ENCODE measurements at places on chromosomes 1 and 21.

- DNase-seq: no peak
Observed at GRCh38 chr1:30525971-30526651, 197.3 kb downstream of the MATN1 start.

- no peak for DNase-seq
Observed at GRCh38 chr1:61626816-61627215, 98.1 kb downstream of the TM2D1 start.

DNA sequence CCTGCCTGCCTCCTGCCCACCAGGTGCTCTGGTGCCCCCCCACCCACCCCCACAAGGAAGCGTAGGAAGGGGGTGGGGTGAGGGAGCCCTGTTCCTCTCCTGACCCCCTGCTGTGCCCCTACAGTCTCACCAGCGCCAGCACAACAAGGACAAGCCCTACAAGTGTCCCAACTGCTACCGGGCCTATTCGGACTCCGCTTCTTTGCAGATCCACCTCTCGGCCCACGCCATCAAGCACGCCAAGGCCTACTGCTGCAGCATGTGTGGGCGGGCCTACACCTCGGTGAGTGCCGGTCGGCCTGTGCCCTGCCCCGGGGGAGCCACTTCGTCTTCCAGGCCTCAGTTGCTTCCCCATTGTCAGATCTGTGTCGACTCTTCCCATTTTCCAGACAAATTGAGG lies 25.9 kb downstream of the A3GALT2 start:
- no peak for DNase-seq

DNA sequence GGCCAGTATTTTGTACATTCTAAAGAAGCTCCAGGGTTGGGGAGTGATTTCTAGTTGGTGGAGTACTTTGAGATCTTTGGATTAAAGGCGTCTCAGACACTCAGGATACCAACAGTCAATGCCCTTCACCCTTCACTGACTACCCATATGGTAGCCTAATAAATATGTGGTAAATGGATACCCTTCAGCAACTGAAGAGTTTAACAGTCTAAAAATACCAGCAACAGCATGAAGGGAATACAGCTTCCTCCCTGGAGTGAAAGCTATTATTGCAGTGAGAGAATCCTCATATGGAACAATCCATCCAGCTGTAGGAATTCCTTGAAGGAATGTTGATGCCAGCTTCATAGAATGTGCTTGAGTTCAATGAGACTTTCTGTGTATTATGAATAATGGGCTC lies 26.8 kb downstream of the DNAJC11 start:
- DNase-seq: no peak

GRCh38 chr1:6785728-6786505 lies 663 bp downstream of the CAMTA1 start:
- no peak for DNase-seq

DNA sequence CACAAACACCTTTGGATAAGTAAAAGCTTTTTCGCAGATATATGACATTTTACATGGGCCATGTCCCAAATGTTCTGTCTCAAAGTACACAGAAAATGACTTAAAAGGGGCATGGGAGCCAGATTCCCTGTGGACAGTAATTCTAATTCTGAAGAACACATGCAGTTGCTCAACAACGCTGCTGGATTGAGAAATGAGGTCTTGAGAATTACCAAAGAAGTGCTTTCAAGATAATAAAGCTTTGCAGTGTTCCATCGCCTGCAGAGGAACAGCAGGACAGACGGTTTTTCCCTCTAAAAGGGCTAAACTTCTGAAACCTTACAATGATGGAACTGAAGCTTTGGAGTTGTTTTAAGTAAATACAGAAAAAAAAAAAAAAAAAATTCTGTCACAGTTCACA lies 55.3 kb upstream of the HSPA13 start:
- DNase-seq: no peak

DNA sequence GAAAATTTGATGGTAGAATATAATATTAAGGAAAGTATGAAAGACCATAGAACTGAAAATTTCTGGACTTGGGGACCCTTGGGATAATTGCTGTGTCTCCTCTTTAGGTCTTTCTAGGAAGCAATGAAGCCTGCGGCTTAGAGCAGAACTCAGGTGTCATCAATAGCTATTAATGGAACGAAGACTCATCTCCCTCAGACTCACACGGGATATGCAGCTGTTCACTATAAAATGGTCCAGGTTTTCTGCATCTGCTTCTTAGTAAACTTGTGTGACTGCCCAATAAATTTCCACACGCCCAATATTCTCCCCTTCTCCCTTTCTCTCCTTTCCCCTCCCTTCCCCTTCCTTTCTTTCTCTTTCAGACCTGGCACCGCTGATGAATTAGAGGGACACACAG lies 392.5 kb downstream of the HLX start:
- no peak for DNase-seq

- no peak for DNase-seq
Observed at GRCh38 chr1:222195857-222196256, 352.0 kb downstream of the HHIPL2 start.

GRCh38 chr21:41045534-41046268 lies 122.3 kb upstream of the BACE2 start:
- no peak for DNase-seq

DNA sequence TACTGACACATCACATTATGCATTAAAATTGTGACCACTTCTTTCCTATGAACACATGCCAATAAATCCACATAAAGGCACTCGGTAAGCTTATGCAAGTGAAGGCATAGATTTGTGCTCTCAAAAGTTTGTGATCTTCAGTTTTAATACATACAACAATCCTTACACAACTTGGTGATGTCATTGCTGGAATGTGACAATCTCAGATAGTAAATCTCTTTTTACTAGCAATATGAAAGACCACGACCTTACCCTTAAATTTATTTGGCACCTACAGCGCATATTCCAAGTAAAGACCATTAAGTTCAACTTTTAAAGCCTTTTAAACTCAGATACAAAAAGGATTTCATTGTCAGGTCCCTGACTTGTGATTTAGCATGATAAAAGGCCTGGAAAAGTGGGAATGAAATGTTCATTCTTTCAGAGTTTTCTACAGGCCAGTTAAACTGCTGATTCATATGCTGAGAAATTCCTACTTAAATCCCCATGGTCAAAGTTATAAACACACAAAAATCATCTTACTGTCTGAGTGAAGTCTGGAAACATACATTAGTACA lies 157.4 kb downstream of the SIPA1L2 start:
- no peak for DNase-seq

DNA sequence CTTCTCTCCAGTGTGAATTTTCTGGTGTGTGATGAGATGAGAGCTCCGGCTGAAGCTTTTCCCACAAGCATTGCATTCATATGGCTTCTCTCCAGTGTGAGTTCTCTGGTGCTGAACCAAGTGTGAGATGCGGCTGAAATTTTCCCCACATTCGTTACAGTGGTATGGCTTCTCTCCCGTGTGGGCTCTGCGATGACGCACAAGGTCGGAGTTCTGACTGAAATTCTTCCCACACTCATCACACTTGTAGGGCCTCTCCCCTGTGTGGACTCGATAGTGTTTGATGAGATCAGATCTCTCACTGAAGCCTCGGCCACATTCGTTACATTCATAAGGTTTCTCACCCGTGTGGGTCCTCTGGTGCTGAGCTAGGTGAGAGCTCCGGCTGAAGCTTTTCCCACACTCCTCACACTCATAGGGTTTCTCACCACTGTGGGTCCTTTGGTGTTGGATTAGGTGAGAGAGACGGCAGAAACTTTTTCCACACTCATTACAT lies 7.4 kb downstream of the ZNF436 start:
- DNase-seq: no peak

DNA sequence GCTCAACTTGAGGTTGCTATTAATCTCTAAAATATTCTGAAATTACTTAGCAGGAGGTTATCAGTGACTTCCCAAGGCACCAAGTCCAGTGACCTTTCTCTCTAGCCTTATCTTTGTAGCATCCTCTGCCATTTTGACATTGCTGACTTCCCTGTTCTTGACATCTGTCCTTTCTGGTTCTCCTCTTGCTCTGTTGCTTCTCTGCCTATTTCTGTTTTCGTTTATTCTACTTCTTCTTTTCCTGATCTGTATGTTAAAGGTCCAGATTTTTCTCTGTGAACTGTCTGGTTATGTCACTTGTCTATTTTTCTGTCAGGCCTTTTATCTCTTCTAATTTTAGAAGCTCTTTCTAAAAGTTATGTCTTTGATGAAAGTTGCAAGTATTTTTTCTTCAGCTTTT lies 178.8 kb downstream of the VPS13D start:
- DNase-seq: no peak

- no peak for DNase-seq
Observed at GRCh38 chr1:84107955-84108354, 36.1 kb upstream of the PRKACB start.

DNA sequence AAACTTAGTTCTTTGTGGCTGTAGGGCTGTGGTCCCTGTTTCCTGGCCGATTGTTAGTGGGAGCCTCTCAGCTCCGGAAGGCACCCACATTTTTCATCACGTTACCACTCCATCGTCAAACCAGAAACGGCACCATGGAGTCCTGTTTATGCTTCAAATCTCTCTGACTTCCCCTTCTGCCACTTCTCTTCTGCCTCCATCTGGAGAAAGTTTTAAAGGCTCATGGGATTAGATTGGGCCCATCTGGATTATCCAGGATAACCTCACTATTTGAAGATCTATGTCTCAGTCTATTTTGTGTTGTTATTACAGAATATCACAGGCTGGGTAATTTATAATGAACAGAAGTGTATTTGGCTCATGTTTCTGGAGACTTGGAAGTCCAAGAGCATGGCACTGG lies 19.3 kb upstream of the IL22RA1 start:
- no peak for DNase-seq

DNA sequence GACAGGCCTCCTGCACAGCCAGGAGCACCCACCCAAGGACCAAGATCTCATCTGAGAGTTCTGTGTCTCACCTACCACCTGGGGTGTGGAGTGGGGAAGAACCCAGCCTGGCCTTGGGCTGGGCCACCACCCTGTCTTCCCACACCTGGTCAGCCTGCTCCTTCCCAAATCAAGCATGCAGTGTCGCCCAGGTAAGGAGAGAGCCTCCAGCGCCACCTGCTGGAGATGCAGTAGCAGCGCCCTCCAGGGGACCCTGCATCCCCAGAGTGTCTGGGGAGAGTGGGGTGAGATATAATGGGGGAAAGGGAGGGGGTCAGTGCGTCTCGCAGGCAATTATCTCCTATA lies 32.3 kb downstream of the KIAA2013 start:
- DNase-seq: no peak

- DNase-seq: no peak
Observed at GRCh38 chr1:182484531-182485257, 34.7 kb downstream of the RGSL1 start.

- no peak for DNase-seq
Observed at GRCh38 chr1:2215329-2215728, 12.8 kb upstream of the SKI start.

- DNase-seq: no peak
Observed at GRCh38 chr1:38474738-38475623, 384.6 kb downstream of the RRAGC start.

DNA sequence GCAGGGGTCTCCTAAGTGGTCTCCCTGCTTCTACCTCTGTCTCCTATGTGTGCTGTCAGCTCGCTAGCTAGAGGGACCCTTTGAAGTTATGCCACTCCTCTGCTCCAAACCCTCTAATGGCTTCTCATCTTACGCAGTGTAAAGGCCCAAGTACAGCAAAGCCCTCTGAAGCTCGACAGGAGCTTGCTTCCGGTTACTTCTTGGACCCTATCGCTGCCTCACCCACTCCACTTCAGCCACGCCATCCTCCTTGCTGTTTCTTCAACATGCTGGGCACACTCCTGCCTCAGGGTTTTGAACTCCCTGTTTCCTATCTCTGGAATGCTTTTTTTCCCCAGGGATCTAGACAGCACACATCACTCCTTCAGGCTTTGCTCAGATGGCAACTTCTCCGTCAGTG lies 102.3 kb upstream of the F3 start:
- no peak for DNase-seq

DNA sequence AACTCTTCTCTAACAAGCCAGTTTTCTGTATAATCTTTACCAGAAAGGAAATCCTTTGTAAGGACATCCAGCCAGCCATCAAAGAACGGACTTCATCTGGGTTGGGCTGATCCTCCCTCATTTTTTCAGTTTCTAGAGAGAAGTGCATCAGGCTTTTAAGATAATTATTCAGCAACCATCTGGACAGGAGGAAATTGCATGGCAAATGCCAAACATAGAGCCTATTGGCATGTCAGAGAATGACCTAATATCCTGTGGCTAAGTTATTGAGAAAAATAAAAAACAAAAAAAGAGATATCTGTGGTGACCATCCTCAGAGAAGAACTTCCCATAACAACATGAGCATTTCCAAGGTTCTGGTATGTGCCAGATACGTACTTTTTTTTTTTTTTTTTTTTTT lies 74.9 kb upstream of the BEND5 start:
- DNase-seq: no peak

DNA sequence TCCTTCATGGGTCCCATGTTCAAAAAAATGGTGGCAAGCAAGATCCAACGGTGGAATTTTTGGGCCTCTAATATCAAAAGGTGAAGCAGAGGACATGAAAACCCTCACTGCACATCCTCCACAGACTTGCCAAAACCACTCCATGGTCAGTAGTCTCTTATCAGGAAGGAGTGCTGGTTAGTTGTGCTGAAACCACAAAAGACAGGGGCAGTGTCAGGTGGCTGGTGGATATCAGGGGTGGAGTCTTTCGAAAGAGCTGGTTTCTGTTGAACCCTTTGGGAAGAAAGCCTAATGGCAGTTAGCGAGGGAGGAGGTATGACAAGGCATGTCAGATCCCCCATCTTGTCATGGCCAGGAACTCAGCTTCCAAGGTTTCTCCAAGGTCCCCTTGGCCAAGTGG lies 395.9 kb upstream of the CAMK1G start:
- DNase-seq: no peak

GRCh38 chr1:57489358-57490036 lies 65.6 kb upstream of the DAB1 start:
- no peak for DNase-seq

DNA sequence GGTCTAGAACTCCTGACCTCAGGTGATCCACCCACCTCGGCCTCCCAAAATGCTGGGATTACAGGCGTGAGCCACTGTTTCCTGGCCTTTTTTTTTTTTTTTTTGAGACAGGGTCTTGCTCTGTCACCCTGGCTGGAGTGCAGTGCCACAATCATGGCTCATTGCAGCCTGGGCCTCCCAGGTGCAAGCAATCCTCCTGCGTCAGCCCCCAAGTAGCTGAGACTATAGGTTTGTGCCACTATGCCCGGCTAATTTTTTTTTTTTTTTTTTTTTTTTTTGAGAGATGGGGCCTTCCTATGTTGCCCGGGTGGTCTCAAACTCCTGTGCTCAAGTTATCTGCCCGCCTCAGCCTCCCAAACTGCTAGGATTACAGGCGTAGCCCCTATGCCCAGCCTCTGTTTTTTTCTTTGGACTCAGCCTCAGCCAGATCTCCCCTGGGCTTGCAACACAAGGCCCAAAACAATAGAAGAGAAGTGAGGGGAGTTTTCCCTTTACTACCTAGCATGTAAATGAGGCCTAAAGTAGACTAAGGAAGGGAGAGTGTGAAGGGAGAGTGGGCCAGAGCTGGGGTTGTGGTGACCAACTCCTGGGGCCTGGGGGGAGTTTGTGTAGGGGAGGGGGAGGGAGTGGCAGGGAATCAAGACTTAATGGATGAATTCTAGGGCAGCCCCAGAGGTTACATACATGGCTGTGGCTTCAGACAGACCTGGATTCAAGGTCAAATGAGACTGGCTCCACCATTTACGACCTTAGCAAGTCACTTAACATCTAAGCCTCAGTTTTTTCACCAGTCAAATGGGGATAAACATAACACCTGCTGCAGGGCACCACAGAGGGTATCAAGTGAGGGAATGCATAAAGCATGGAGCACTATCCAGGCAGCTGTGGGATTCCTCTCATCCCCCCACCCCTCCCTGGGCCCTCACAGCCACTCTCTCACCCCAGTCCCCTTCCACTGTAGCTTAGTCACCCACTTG lies 1.6 kb upstream of the CD52 start:
- DNase-seq: no peak

GRCh38 chr1:12296623-12297022 lies 66.8 kb downstream of the VPS13D start:
- DNase-seq: no peak

Data from cortex of kidney (tissue), 1 donor.